ENCODE measurements at places on chromosomes 3 and 15.

GRCh38 chr15:63615935-63616334, 18.7 kb downstream of the FBXL22 start:
- no peak for DNase-seq

DNA sequence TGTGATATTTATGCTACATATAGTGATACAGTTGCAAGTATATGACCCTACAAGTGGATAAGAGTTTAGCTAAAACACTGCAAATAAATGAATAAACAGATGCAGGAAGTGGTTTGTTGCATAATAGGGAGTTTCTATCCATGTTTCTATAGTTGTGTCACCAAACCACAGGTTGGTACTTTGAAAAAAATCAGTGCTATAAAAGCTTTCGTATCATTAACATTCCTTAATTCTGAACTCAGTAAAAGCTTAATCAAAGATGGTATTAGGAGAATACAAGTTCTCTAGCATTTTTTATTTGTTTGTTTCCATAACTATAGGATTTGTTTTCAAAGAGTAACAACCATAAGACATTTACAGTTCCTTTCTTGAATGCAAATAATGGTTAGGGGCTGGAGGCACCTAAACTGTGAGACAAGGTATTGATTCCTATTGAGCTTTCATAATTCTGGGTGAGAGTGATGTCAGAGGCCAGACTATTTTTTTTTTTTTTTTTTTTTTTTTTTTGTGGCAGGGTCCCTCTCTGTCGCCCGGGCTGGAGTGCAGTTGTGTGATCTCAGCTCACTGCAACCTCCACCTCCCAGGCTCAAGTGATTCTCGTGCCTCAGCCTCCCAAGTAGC, 29.6 kb downstream of the CPOX start:
- DNase-seq, result no peak

- DNase-seq, result peak; percentile 39
Observed at GRCh38 chr3:172595664-172596393, 72.6 kb upstream of the TNFSF10 start.

DNA sequence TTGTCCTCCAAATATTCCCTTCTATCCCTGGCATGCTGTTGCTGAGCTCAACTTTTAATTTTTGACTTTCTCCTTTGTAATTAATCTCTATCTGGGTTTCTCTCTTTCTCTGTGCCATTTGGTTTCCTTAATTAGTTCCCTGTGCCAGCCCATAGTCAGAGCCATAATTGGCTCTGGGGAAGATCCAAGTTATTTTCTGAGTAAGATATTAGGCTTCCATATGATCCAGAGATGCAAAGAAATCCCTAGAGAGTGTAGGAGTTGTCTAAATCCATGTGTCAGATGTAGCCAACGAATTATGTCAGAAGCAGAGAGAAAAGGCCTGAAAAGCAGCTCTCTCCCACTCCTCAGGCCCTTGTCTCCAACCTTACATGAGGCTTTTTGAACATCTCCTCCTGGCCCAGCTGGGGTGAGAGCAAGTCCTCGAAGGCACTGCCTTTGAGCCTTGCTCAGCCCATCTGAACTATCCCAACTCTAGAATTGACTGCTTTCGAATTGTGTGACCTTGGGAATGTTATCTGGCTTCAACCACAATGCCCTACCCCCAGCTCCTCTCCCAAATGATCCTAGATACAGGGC, 46.4 kb downstream of the MOBP start:
- no peak for DNase-seq

DNA sequence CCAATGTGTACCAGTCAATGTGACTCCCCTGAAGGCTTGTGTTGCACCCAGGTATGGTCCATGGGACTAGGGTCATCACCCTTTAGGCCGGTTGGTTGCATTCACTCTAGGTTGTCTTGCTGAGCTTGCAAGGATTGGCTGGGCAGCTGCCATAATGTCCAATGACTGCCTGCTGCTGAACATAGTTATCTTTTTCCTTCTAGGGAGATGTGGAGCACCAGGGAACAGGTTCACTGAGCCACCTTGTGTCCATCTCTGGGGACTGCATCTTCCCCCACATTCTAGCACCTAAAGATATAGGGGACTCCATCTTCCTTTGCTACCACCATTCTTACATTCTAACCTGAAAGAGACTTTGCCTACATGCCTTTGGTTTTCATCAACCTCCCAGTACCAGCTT, 580.4 kb upstream of the TBL1XR1 start:
- DNase-seq, result peak; percentile 53

GRCh38 chr3:138949445-138950005, 2.5 kb downstream of the FOXL2NB start:
- peak; percentile 20 for DNase-seq

GRCh38 chr15:97168704-97169475, 791.6 kb upstream of the ARRDC4 start:
- no peak for DNase-seq

GRCh38 chr3:188421151-188421821, 267.3 kb downstream of the LPP start:
- no peak for DNase-seq

DNA sequence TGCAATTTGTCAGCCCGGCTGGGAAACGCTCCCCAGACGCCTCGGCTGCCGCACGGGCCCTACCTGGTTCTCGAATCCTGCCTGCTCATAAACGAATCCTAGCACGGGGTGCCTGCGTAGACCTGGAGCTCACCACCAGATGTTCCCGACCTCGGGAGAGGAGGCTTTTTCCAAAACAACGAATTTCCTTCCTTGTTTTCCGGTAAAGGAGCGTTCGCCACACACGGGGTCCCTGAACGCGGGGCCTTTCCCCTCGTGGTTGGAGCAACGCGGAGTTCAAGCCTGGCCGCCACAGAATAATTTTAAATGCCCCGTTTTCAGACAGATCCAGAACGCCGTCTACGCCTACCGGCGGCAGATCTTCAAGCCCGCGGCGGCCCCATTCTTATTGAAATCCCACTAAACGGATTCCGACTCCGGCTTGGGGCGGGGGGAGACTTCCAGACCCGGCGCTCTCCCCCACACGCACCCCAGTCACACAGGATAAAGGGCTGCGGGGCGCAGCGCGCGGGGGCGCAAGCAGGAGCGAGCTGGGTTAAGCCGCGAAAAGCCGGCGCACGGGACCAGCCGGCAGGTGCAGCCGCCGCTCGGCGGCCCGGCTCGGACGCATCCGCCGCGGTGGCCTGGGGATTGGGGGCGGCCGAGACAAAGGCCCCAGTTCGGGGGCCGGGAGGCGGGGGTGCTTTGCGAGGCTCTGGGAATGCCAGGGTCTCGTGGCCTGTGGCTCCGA, 895 bp downstream of the GATA2 start:
- DNase-seq, result peak; percentile 28

GRCh38 chr3:195286115-195286872, 15.3 kb upstream of the XXYLT1 start:
- DNase-seq, result no peak

GRCh38 chr3:149077628-149078027, 8.7 kb downstream of the HLTF start:
- DNase-seq, result no peak

DNA sequence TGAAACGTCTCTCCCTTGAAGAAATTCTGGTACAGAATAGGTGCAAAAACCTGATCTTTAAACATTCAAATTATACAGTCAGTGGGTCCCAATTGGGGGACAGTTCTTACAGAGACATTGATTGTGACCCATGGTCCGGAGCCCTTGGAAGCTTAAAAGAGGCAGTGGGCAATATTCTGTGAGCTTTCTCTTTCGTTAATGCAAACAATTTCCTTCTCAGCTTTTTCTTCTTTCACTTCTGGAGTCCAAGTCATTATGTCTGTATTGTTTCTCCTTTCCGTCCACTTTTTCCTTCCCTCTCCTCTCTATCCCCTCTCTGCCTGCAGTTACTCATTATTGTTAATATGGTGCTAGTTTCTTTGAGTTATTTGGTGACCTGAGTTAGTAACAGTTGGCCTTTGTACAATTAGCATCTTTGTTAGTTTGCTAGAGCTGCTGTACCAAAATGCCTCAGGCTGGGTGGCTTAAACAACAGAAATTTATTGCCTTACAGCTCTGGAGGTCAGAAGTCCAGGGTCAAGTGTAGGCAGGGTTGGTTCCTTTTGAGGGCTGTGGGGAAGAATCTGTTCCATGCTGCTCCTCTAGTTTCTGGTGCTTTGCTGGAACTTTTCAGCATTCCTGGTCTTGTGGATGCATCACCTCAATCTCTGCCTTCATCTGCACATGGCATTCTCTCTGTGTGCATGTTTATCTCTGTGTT, 102.6 kb downstream of the GMPS start:
- no peak for DNase-seq

- no peak for DNase-seq
Observed at GRCh38 chr3:44136421-44136820, 105.3 kb upstream of the TOPAZ1 start.

All from stimulated activated CD4-positive, alpha-beta T cell treated with anti-CD3 and anti-CD28 coated beads, Interleukin-2, amount 100 ng/mL, for 24 hours (primary cell).